Activated naive CD8-positive, alpha-beta T cell treated with anti-CD3 and anti-CD28 coated beads, Interleukin-2, amount 50 U/mL, for 16 hours (primary cell): ENCODE measurements at places on chromosomes 11 and 22.

DNA sequence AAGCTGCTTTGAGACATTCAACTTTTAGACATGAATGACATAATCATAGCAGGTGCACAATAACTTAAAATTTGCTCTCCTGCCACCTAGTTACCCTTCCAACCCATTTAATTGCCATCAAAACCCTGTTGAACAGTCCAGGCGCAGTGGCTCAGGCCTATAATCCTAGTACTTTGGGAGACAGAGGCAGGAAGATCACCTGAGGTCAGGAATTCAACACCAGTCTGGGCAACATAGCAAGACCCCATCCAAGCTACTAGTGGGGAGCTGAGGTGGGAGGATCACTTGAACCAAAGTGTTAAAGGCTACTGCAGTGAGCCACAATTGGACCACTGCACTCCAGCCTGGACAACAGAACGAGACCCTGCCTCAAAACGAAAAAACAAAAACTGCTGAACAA lies 4.0 kb upstream of the PHF21A start:
- DNase-seq, result no peak

DNA sequence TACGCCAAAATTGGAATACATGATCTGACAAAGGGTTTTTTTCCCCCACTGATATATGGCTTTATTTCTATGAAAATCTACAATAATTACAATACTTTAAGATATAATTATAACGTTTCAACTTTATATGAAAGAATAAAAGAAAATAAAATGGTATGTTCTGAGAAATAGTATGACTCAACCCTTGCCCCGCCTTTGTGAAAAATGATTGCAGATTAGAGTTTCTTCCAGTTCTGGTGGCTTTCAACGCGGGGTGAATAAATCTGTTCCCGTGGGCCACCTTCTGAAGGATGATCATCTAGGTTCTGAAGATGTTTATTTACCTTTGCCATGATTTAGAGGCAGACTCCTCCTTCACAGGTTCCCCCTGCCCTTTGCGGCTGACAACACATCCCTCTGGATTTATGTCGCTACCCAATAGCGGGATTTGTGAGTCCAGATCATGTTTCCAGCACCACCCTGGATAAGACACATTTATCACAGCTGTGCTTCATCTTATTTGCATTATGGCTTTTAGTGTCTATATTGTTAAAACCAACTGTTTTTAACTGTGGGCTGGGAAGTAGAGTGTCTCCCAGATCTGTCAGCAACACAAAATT lies 607.0 kb upstream of the KIRREL3 start:
- DNase-seq, result no peak

DNA sequence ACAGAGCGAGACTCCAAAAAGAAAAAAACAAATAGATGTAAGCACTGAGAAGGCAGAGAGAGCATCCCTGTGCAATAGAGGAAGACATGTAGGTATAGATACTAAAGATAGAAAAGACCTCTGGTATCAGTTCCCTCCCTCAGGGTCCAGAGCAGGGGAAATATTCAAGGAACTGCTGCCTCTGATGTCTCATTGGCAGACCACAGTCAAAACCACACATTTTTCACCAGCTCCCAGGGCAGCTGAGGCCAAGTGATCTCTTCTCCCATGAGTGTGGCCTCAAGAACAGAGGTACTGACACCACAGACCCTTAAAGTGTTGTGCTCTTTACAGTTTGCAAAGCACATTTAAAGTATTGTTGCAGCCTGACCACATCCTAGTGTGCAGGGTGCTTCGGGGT lies 288.5 kb downstream of the NTM start:
- DNase-seq, result no peak

DNA sequence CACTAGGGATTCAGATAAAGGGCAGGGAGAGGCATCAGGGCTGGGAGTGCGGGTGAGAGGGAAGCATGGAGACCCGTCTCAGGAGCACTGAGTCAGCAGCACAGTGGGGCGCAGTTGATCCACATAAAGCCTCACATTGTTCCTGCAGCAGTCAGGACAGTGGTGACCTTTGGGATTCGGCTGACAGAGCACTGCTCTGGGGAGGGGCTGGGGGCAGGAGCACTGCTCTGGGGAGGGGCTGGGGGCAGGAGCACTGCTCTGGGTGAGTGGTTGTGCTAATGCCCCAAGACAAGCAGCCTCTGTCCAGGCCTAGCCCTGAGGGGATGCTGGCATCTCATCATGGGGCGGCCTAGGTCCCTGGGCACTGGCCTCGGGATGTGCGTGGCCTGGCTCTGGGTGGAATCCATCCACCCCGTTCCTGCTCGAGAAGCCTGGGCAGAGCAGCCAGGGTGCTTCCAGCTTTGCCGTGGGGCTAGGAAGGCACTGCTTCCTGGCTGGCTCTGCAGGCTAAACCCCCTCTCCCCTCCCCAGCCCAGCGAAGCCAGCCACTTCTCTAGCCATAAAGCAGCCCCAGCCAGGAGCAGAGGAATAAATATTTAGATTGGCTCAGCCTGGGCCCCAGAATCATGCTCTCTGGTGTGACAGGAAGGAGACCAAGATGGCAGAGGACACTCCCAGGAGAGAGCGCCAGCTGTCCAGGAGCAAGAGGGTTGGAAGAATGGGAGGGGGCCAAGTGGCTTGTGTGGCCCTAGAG lies 7.3 kb downstream of the OAF start:
- DNase-seq, result no peak

DNA sequence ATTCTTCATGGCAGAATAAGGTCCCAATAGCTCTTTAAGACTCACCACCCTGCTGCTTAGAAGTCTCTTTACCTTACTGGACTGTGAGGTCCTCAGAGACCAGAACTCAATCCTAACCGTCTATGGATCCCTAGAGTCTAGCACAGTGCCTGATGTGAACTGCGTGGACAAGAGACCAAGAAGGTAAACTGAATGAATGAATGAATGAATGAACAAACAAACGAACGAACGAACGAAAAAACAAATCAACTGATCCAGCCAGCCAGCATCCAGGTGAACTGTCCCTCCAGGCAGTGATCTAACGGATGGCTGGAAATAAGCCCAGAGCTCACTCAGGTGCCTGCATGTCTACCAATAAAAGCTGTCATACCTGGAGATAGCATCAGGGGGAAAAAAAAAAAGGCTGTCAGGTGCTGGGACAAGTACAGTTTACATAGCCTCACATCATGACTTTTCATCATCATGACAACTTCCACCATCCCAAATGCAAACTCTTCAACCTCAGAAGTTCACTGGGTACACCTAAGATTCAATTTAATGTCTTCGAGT lies 59.8 kb downstream of the PACSIN2 start:
- DNase-seq, result no peak

- no peak for DNase-seq
Measured at GRCh38 chr22:41498303-41498835, 29.5 kb downstream of the ACO2 start.

DNA sequence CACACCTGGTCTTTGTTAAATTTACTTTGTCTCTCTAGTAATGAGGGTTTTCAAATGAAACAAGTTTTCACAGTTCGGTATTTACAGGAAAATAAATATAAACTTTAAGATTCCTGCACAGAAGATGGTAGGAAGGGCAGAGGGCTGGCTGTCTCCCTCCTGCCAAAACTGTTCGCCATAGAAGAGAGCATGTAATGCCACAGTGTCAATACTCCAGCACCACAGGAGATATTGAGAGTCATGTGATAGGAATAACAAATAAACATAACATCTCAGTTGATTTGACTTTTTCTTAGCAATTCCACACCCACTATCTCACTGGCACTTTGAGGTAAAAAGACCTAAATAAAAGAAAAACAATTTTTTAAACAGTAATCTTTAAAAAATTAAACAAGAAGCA lies 100.9 kb downstream of the MRTFA start:
- DNase-seq, result no peak

DNA sequence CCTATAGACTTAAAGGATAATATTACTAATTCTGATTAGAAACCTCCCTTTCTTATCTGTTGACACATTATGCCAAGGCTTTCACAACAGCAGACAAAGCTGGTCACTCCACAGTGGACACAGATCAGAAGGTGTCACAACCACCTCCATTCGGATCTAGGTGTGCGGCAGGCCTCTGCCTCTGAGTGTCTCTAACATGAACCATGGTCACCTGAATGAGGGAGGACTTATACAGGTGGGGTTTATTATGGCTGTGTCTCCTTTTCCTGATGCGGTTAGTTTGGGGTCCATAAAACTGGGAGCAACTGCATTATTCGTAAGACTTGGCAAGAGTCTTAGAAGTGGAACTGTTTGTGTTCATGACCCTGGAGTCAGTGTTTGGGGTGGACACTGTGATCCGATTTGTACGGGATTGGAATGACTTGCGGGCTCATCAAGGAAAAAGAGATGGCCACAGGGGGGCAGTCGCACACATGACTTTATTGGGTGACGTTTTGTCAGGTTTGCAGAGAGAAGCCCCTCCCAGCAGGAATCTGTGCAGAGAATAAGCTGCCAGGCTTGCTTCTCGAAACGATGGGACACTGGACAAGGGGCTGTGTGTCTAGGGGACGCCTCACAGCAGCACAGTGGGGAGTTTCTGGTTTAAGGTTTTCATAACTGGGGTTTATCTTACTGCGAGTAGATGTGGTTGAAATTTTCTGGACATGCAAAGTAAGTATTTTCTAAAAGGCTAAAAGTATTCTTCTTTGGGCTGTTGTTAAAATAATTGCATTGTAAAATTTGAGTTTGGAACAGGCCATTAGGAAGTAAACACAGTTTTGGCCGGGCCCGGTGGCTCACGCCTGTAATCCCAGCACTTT lies 90.6 kb downstream of the GAB4 start:
- no peak for DNase-seq

DNA sequence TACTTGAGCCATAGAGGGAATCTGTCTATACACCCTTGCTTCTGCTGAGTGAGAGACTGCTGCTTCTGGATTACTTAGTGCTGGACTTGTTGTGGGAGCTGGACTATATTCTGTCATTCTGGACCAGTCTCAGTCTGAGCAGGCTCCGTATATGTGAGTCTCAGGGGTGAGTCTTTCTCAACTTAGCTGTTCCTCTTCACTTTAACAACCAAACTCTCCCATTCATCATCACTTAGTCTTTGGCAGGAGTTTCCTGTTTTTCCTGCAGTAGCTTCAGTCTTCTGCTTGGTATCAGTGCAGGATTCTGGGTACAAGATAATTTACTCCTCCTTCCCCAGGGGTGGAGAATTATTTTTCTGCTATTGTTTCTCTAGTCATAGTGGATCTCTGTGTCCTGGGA lies 779.5 kb downstream of the METTL15 start:
- no peak for DNase-seq

DNA sequence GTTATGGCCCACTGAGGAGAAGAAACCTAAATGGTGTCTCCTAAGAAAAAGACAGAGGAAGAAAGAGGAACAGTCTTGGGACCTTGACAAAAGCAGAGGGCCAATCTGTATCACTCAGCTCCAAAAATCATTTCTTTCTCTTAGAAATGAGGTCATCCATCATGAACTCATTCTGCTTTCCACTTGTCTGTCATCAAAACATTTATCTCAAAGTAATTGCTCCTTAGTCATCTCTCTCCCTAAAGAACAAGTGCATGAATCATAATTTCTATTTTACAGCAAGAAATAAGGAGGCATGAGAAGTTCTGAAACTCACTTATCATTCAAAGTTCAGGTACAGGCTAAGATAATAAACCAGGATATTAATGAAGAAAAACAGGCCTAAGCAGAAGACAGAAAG lies 375.6 kb downstream of the KCNA4 start:
- no peak for DNase-seq

- DNase-seq, result no peak
Measured at GRCh38 chr11:27908621-27909020, 199.3 kb downstream of the KIF18A start.

GRCh38 chr11:15981292-15981691 lies 375.1 kb downstream of the SOX6 start:
- DNase-seq, result no peak

DNA sequence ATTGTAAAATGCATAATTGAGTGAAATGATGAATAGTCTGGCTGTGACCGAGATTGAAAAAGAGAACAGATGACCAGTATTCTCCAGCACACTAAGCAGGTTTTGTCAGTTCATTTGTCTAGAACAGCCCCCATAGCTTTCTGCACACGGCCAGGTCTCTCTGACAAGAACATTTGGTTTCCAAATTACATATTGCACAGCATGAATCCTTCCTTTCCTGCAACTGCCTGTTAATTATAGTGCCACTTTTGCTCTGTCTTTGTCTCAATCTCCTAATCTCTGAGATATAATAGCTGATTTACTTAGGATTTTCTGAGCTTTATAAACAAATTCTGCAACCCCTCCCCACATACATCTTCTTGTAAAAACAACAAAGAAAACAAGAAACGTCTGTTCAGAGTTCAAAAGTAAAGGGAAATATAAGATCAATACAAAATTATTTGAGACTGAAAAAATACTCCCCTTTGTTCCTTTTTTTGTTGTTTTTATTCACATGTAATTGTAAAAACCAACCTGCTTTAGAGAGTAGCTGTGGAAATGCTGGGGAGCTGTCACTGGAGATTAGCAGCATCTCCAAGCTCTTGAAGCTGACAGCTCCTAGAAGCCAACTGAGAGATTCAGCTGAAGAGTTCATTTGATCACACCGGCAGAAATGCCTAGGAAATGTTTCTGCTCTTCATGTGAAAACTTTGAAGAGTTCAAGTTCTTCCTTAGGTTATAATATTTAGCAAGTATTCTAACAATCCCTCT lies 998.1 kb downstream of the DLG2 start:
- no peak for DNase-seq

- no peak for DNase-seq
Measured at GRCh38 chr11:116930177-116930576, 92.8 kb upstream of the APOA1 start.

DNA sequence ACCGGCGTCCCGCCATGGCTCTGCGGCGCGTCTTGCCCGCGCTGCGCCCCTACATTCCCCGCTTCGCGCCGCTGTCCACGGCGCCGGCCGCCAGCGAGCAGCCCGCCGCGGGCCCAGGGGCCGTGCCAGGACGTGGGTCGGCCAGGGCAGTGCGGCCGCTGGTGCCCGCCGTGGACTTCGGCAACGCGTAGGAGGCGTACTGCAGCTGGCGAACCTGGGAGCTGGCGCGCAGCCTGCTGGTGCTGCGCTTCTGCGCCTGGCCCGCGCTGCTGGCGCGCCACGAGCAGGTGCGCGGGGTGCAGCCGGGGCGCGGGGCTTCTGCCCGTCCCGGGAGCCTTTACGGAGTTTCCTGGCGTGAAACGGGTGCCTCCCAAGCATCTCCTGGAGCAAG lies 20.1 kb downstream of the DGCR6L start:
- DNase-seq, result no peak

- no peak for DNase-seq
Measured at GRCh38 chr22:44997060-44997459, 12.7 kb downstream of the PHF21B start.

DNA sequence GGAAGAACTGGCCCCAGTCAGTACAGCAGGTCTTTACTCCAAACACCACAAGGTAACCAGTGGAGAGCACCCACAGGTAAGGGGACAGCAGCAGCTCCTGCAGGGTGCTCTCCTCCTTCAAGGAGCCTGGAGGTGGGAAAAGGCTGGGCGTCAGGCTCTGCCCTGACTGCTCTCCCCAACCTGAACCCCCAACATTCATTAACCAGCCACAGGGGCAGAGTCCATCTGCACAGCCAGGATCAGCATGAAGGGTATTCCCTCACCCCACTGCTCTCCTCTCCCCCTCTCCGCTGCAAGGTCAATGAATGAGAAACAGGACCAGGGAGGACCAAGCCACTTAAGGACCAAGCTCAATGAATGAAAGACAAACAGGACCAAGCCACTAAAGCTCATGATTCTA lies 3.7 kb downstream of the SLC37A4 start:
- DNase-seq, result no peak
